ENCODE measurements at places on chromosomes 12 and 14.

- no peak for DNase-seq
These were observed 117.4 kb downstream of the GCH1 start for GRCh38 chr14:54785136-54785777.

GRCh38 chr12:92438641-92439419, 264.0 kb upstream of the PLEKHG7 start:
- no peak for DNase-seq

DNA sequence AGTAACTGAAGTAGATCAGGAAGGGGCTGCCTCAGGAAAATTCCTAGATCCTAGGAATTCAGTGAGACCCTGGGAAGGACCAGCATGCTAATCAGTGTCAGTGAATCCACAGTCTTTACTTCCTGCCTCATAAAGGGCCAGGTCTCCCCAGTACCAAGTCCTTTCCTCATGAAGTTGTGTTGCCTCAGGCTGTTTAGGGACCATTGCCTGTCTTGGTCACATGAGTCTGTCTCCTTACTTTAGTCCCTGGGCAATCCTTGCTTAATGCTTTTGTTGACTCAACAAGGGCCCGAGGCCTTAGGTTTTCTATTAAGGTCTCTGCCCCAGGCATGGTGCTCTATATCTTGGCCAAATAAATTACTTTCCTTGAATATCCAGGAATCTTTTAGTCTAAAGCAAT, 16.1 kb upstream of the ATF1 start:
- DNase-seq = no peak

DNA sequence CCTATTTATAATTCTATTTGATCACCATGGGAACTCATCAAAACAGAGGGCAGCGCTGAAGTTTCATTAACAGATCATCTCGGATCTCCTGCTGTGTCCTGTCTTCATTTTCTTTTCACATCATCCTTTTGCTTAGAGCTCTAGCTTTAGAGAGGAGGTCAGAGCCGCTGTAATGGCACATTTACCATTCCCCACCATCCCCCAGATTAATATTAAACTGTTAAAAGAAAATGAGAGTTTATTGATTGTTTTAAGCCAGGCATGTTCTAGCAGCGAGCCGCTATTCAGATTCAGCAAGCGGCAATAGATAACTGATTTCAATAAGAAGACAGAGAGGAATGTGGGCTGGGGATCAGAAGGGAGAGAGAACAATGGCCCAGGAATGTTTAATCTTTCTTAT, 308.8 kb downstream of the EGLN3 start:
- DNase-seq = no peak

- DNase-seq = no peak
These were observed 4.3 kb downstream of the OLR1 start for GRCh38 chr12:10167599-10167998.

DNA sequence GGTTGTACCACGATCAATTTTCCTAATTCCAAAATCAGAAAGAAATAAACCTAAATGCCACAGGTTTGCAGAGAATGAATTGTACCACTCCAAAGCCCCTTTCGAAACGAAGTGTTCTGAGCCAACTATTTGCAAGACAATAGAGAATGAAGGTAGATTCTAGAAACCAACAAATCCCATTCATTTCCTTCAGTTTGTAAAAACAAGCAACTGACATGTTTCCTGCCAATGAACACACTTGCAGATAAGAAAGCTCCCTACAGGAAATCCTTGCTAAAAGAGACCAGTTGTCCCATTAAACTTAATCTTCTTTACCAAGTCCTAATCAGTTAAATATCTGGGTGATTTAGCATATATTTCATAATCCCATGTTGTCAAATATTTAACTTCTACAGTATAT, 198.4 kb upstream of the FOXN3 start:
- no peak for DNase-seq

DNA sequence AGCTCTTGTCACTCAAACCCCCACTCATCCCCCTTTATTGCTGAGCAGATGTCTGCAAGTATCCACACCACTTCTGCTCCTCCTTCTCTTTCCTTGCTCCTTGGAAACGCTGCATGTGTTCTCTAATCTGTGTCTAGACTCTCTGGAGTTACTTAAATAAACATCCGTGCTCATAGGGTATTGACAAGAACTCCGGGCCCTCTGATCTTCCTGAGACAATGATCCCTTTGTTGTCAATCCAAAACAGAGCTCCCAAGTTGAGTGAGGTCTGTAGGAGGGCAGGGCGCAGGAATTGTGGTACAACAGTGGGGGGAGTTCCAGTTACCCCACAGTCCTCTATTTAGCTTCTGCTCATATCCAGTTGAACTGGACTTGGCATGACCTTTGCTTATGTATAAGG, 489.0 kb downstream of the SNAPC1 start:
- DNase-seq = no peak

- peak; percentile 17 for DNase-seq
These were observed 5.2 kb downstream of the FRS2 start for GRCh38 chr12:69475237-69475975.

GRCh38 chr12:23083267-23083666, 458.3 kb downstream of the ETNK1 start:
- DNase-seq = no peak

GRCh38 chr12:6097411-6097810, 27.1 kb downstream of the VWF start:
- DNase-seq = no peak

- no peak for DNase-seq
These were observed 60.1 kb downstream of the LMO3 start for GRCh38 chr12:16545836-16546235.

- peak; percentile 94 for DNase-seq
These were observed 15.9 kb upstream of the HHIPL1 start for GRCh38 chr14:99628887-99629618.

GRCh38 chr14:100747021-100747586, 20.4 kb downstream of the DLK1 start:
- no peak for DNase-seq

DNA sequence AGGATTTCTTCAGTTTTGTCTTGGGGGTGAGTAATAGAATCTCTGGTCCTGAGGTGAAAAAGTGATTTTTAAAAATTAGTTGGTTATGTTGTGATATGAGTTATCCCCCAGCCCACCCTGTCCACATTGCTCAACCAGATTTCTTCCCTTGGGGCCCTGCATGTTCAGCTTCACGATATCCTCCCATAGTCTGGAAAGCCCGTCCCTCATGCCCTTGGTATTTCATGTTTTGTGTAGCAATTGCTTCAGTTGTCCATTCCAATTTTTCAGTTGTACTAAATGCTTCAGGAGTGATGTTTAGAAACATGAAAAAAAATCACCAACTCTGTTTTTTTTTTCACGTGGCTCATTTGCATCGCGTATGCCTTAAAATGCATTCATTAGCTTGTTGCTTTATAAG, 17.5 kb upstream of the BICD1 start:
- DNase-seq = no peak

DNA sequence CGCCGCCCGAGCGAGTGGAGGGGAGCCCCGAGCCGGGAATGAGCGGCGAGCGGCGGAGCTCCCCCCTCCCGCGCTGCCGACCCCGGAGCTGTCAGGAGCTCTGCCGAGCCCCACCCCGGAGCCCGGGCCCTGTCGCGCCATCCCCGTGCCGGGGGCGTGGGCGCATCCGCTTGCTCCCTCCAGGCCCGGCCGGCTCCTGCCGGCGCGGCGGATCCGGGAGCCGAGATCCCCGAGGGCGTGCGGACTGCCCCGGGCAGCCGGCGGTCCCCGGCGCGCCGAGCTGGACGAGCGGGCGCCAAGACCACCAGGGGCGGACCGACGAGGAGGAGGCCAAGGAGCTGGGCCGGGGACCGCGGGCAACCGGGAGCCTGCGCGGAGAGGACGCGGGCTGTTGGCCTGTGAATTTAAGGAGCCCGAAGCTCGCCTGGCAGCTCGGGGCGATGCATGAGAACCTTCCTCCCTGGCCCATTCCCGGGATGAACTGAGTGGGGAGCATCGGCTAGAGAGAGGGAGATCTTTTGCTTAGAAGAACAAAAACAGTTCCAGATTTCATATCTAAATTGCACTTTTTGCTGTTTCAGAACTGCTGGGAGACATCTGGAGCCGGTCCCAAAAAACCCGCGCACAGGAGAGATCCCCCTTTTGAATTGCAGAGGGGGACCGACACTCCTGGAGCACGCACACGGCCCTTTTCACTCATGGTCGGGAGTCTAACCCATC, 2.0 kb downstream of the PTHLH start:
- no peak for DNase-seq

GRCh38 chr12:81078469-81079196, 754 bp downstream of the ACSS3 start:
- no peak for DNase-seq

GRCh38 chr14:74362361-74362915, 14.2 kb downstream of the VRTN start:
- DNase-seq = peak; percentile 88

GRCh38 chr12:47065546-47065945, 13.9 kb upstream of the PCED1B start:
- no peak for DNase-seq

DNA sequence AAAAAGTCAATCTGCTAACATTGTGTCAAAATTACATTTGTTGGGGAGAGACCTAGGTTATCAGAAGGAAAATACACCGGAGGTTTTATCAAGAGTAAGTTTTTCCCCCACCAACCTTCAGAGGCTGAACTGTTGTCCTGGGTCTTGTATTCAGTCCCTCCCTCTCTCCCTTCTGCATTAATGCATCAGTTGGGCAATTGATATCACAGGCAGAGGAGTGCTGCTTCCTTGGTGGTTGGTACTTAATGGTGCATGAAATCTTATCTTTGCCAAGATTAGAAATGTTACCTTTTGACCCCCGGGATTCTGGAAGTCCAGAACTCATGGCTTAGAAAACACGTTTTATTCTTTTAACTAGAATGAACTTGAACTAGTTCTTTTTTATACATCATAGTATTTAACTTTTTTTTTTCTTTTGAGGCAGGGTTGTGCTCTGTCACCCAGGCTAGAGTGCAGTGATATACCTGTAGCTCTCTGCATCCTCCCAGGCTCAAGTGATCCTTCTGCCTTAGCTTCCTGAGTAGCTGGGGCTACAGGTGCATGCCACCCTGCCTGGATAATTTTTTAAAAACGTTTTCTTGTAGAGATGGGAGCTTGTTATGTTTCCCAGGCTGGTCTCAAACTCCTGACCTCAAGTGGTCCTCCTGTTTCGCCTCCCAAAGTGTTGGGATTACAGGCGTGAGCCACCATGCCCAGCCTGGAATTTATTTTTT, 4.9 kb downstream of the PCBP2 start:
- no peak for DNase-seq

DNA sequence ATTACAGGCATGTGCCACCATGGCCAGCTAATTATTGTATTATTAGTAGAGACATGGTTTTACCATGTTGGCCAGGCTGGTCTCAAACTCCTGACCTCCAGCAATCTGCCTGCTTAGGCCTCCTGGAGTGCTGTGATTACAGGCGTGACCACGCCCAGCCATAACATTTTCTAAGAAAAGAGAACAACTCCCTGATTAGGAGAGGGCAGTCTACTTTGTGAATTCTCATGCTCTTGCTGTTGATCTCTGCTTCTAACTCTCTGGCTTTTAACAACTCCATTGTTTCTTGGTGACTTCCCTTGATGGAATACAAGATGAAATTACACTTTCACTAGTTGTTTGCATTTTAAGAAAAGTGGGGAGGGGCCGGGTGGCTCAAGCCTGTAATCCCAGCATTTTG, 33.6 kb downstream of the SSH1 start:
- DNase-seq = no peak

DNA sequence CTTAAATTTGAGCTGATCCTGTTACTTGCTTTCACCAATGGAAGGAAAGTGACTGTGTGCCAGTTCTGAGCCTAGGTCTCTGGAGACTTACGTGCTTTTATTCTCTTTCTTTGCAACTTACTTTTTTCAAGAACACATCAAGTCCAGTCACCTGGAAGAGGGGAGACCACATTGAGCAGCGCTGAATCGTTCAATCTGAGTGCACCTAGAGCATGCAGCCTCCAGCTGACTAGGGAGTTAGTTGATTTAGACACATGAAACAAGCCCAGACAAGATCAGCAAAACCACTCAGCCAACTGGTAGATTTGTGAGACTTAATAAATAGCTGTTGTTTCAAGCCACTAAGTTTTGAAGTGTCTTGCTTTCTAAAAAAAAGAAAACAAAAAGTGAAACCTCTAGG, 1014.8 kb upstream of the FBXO33 start:
- DNase-seq = no peak

DNA sequence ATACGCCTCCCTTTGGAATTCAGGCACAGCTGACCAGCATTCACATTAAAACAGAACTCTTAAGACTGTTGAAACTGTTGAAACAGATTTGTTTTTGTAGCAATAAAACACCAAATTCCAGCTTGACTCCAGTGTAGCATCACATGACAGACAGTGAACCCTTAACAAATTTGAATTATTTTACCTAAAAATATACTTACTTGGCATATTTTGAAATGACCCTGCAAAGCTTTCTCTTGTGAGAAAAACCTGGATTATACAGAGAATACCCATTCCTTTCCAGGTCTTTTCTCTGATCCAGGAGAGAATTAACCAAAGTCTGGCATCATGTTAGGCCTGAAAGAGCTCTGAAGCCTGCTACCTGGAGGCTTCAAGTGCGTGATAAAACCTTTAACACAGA, 410.3 kb downstream of the FOXG1 start:
- DNase-seq = no peak

DNA sequence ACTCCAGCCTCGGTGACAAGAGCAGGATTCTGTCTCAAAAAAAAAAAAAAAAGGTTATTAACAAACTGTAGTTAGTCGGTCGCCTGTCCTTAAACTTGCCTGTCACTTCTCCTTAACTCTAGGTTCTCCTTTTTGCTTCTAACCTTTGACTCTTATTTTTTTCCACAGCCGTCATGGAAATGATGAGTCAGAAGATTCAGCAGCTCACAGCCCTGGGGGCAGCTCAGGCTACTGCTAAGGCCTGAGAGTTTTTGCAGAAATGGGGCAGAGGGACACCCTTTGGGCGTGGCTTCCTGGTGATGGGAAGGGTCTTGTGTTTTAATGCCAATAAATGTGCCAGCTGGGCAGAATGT, 418 bp upstream of the MYG1 start:
- no peak for DNase-seq

DNA sequence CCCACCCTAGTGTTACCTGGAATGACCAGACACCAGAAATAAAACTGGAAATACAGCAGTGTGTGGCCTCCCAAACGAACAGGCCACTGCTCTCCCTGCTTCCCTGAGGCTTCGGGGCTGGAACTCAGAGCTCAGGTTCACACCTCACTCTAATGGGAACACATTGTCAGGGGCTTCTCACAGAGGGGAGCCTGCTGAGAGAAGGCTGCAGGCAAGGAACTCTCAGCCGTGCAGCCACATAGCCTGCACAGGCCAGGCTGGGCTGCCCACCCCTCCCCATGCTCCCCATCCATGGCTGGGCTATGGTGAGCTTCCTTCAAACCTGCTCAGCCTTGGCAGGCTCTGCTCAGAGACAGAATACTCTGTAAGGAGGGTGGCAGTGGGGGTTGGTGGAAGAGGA, 302.5 kb downstream of the EMP1 start:
- DNase-seq = no peak

DNA sequence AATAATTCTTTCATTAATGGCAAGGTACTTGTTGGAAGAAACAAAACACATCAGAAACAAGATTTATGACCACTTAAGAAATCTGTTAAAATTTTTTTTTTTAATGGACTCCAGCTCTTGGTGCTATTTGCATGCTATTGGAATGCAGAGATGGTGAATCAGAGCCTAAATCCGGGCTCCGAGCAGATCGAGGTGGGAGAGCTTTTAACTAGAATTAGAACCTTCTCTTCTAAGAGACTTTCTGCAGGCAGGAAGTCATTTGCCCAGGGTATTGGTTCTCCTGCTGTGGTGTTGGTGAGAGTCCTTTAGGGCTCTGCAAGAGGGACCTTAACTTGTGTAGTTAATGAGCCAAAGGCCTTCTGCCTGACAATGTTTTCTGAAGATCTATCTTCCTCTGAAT, 419.4 kb downstream of the SNAPC1 start:
- no peak for DNase-seq

GRCh38 chr12:50309950-50310349, 26.6 kb upstream of the LIMA1 start:
- no peak for DNase-seq
